Femur (tissue), 1 donor: ENCODE measurements at places on chromosomes 5 and 9.

DNA sequence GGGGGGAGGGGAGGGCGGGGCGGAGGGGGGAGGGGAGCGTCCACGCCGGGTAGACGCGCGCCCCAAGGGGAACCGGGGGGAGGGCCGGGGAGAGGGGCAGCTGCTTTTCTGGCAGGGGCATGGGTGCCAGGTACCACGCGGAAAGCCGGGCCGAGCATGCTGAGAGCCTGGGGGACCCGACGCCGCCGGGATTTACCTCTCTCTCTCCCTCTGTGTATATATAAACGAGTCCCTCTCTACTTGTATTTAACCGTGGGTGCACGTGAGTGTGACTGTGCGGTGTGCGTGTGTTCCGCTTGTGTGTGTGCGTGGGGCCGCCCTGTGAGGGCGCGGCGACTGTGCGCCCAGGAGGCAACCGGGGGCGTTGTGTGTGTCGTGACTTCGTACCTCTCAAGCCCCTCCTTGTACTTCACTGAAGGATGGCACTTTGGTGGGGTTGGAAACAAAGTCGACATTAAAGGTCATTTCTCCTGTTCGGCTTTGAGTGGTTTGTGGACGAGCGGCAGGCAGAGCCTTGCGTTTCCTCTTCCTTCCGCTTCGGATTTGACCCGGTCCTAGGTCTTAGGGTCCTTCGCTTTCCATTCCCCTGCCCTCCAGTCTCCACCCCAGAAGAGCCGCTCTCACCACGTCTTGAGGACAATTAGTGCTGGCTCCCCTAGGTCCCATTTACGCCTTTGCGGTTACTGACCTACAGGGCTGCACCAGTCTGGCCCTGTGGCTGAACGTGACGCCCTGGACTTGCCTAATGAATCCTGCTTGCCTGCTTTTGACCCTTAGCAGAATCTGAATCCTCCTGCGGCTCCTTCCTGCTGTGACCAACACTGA, 36.2 kb upstream of the TTC1 start:
- DNase-seq, result no peak

DNA sequence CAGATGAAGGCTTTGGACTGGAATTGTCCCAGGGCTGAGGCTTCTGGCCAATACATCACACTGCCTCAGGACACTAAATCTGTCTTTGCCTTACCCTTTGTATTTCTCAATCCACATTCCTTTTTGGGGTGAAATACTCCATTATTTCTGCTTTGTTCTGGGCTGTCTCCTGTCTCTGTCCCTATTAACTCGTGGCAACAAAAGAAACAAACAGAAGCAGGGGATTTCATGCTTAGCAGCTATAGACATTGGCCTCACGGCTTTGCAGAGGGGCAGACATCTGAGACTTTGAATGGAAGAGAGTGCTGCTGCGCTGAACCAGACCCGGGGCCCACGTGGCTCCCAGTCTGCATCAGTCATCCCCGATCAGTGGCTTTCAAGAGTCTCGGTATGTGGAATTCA, 129.7 kb downstream of the ARL15 start:
- DNase-seq, result no peak

- no peak for DNase-seq
Measured at GRCh38 chr5:146447734-146448380, 724 bp downstream of the TCERG1 start.

- DNase-seq, result no peak
Measured at GRCh38 chr5:172502410-172502809, 48.1 kb upstream of the SH3PXD2B start.

- DNase-seq, result no peak
Measured at GRCh38 chr9:21674894-21675293, 127.5 kb upstream of the MTAP start.

DNA sequence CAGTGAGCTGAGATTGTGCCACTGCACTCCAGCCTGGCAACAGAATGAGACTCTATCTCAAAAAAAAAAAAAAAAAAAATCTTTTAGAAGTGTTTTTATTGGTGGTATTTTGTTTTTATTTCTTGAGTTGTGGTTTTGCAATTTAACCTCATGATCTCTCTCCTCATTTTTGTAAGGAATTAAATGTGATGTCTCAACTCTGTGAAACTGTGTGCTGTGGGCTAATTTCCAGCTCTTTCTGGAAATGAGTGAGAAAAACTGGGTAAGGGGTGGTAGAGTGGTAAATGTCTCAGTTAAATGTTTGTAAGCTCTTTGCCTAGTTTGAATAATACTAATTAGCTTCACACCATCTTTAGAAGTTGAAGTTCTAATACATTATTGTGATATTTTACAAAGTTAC, 29.0 kb downstream of the ACO1 start:
- no peak for DNase-seq

DNA sequence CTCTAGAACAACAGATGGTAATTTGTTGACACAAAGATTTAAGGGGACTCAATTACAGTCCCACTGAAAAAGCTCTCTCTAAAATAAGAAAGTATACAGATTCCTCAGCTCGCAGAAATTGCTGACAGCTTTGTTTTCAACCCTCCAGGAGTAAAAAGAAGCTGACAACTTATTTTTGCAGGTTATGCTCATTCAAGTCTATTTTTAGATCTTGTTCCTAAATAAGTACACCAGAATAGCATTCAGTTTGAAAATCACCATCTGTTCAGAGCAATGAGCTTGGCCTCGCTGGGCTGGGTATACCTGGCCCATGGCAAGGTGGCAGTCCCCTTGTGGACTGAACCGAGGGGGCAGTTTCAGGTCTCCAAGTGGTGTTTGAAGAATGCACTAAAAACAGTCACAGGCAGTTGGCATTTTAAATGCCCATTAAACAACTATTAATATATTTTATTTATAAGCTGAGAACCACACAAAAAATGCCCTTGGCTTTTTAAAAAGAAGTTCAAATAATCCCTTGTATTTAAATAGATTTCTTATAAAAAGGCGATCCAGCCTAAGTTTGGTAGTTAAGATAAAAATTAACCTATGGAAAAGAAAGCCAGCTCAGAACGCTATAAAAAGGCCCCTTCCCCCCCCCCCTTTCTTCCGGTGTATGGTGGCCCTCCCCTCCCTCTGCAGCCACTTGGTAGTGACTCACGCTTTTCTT, 169.2 kb downstream of the AUH start:
- peak; percentile 43 for DNase-seq

DNA sequence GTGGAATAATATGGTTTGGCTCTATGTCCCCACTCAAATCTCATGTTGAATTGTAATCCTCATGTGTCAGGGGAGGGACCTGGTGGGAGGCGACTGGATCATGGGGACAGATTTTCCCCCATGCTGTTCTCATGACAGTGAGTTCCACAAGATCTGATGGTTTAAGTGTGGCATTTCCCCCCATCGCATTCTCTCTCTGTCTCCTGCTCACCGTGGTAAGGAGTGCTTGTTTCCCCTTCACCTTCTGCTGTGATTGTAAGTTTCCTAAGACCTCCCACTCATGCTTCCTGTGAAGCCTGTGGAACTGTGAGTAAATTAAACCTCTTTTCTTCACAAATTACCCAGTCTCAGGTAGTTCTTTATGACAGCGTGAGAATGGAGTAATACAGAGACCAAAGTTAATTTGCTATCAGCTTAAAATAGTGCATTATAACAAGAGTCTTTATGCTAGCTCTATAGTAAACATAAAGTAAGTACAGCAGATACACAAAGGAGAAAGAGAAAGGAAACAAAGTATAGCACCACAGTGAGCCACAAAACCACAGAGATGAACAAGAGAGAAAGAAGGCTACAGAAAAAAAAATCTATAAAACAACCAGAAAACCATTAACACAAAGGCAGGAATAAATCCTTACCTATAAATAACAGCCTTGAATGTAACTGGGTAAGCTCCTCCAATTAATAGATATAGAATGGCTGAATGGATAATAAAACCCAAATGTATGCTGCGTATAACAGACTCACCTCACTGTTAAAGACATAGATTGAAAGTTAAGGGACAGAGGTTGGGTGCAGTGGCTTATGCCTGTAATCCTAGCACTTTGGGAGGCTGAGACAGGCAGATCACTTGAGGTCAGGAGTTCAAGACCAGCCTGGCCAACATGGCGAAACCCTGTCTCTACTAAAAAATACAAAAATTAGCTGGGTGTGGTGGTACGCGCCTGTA, 39.7 kb downstream of the RAPGEF6 start:
- DNase-seq, result no peak

GRCh38 chr5:132772291-132773070, 4.6 kb downstream of the SEPTIN8 start:
- no peak for DNase-seq

DNA sequence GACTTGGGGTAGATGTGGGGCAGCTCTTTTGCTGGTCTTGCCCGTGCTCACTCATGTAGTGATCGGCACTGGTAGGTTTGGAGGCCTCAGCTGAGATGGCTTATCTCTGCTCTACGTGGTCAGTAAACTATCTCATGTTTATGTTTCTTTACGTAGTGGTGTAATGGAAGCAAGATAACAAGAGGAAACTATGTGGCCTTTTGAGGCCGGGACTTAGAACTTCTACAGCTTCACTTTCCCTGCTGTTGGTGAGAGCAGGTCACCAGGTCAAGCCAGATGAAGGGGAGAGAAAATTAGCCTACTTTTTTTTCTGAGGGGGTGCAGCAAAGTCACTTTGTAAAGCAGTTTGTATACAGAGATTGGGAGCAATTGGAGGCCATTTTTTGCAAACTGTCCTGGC, 8.5 kb downstream of the FOCAD start:
- no peak for DNase-seq

- no peak for DNase-seq
Measured at GRCh38 chr9:134296301-134297082, 29.8 kb upstream of the RXRA start.

DNA sequence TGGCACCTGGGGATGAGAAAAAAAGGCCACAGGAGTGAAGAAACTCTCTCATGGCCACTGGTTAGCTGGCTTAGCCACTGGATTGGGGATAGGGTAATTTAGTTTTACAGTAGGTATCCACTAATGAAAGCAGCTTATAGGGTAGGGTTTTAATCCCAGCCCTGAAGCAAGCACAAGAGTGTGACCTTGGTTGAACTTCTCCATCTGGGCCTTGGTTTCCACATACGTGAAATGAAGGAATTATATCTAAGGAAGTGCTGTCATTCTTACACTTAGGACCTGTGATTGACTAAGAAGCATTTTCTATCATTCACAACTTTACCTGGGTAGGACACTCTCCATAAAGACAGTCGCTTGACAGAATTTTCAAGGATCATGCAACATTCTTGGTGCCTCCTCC, 49.6 kb downstream of the FAT2 start:
- no peak for DNase-seq

- no peak for DNase-seq
Measured at GRCh38 chr9:130451004-130451390, 6.2 kb downstream of the ASS1 start.

GRCh38 chr5:175060257-175060656, 335.9 kb downstream of the MSX2 start:
- DNase-seq, result no peak

GRCh38 chr5:14432931-14433589, 148.5 kb upstream of the OTULINL start:
- no peak for DNase-seq

GRCh38 chr9:110048976-110049698, 158.8 kb downstream of the C9orf152 start:
- peak; percentile 51 for DNase-seq

GRCh38 chr5:6449465-6450158, 953 bp downstream of the UBE2QL1 start:
- no peak for DNase-seq

DNA sequence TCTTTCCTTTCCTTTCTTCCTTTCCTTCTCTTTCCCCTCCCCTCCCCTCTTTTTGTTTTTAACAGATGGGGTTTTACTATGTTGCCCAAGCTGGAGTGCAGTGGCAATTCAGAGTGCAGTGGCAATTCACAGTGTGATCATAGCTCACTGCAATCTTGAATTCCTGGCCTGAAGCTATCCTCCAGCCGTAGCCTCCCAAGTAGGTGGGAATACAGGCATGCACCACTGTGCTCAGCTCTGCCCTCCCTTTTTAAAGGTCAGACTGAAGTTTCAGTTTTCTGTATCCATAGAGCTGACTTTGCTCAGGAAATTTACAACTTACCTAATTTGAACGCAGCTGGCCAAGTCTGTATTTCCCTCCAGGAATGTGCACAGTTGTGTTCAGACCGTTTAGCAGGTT, 696 bp downstream of the CCL28 start:
- no peak for DNase-seq

DNA sequence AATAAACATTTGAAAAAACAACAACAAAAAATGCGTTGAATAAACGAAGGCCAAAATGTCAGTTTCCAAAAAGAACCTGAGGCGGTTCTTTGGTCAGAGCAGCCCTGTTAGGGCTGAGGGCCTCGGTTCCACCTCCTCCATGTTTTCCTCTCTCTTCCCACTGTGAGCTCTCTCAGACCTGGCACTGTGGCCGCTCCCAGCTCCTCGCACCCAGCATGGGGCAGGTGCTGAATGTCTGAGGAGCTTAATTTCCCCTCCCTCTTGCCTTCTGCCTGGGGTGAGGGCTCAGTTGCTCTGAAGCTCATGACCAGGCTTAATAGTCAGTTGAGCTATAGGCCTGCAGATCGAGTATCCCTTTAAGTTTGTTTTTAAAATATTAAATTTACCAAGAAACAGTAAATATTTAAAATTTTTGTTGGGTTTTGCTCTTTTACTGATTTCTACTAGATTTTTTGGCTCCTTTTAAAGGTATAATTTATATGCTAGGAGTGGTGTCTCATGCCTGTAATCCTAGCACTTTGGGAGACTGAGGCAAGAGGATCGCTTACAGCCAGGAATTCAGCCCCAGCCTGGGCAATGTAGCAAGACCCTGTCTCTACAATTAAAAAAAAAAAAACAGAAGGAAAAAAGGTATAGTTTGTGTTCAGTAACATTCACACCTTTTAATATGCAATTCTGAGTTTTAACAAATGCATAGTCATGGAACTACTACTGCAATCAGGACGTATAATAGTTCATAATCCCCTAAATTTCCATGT, 28.1 kb downstream of the DAPK1 start:
- DNase-seq, result no peak

DNA sequence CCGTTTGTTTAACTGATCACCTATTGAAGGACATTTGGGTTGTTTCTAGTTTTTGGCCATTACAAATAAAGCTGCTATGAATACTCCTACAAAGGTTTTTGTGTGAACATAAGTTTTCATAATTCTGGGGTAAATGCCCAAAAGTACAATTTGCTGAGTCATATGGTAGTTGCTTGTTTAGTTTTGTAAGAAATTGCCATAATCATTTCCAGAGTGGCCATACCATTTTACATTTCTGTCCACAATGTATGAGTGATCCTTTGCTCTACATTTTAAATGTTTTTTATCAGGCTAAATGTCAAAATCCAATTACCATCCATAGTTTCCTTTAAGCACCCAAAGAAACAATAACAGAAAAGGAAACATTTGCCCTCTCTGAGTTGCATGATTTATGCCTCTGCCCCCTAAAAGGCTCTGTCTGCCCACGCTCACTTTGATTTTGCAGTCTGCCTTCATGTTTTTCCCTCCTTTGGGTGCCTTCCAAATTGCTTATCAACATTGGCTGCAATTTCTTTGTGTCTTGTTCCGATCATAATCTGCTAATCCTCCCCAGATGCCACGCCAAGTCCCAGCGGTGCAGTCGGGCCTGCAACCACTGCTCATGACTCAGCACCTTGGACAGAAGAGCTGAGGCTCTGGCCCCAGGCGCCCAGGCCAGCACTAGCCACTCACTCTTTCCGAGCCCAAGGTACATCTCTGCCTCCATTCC, 339.2 kb downstream of the PIK3R1 start:
- no peak for DNase-seq
